ENCODE measurements at places on chromosomes 7 and 10. TPM values are rescaled to one million over a fixed set of nuclear protein-coding genes. Genes with fewer than 3 reads are reported as not detected.
A peak's percentile ranks its signal among the peaks of the same experiment; 100 is the strongest.

DNA sequence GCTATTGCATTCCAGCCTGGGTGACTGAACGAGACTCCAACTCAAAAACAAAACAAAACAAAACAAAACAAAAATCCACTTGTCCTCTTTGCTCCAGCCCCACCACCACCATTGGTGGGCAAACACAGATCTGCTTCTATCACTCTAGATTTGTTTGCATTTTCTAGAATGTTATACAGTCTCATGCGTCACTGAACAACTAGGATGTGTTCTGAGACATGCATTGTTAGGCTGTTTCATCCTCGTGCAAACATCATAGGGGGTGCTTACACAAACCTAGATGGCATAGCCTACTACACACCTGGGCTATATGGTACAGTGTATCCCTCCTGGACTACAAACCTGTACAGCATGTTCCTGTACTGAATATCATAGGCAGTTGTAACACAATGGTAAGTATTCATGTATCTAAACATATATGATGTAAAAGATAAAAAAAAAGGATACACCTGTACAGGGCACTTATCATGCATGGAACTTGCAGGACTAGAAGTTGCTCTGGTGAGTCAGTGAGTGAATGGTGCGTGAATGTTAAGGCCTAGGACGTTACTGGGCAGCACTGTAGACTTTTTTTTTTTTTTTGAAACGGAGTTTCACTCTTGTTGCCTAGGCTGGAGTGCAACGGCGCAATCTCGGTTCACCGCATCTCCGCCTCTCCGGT, 45.3 kb downstream of the BTBD16 start:
- no peak for DNase-seq

DNA sequence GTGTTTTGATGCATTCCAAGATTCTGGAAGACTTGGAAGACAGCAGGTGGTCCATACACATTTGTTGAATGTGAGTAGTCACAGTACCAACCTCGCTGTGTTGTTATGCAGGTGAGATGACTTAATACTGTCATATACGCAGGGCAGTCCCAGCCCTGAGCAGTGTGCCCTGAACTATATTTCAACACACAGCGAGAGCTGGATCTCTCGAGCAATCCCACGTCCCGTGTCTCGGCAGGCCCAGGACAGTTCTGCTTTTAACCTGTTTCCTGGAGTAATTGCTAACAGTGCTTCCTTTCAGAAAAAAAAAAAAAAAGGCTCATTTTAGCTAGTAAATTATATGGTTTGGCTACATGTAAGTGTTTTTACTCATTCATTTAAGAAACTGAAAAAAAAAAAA, 179.7 kb downstream of the PRKCQ start:
- DNase-seq, result no peak

GRCh38 chr7:27994639-27995038, 186.0 kb downstream of the JAZF1 start:
- DNase-seq, result peak; percentile 45

DNA sequence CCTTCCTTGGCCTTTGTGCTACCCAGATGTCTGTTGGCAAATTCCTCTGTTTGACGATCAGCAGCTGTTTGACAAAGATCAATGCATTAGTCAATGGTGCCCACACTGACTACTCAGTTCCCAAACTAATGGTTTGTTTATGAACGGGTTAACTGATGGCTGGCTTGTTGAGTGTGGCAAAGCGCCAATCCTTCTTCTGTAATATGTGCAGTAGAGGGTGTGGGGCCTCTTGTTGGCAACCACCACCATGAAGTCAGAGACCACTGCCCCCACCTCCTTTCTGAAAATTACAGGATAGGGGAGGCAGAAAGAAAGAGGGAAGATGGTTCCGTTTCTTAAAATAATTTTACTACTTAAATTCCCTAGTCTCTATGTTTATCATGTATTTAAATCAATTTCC, 2.6 kb upstream of the PLCE1 start:
- DNase-seq, result no peak

GRCh38 chr7:131015657-131015958, 281.6 kb upstream of the KLF14 start:
- DNase-seq, result no peak

ASAH2B gene
- total RNA-seq, result 0.37 TPM

OR2A7 gene
- 19.1 TPM for total RNA-seq

NPFFR1 gene
- total RNA-seq, result not detected

IL15RA gene
- 21.2 TPM for total RNA-seq

GRCh38 chr10:61406242-61406641, 46.9 kb downstream of the TMEM26 start:
- DNase-seq, result no peak

- no peak for DNase-seq
These were observed 431.1 kb upstream of the KLF6 start for GRCh38 chr10:4215963-4216575.

DNA sequence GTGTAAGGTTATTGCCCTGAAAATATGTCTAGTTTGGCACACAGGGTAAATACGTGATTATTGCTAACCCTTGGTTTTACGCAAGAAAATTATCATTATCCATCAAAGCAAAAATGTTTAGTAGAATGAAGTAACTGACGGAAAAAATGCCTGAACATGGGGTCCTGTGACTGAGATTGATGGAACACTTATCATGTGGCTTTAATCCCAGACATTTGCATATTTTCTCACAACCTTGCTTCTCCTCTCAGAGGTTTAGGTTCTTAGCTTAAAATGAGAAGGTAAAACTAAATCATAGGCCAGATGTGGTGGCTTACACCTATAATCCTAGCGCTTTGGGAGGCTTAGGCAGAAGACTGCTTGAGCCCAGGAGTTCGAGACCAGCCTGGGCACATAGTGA, 1010.7 kb downstream of the LRMDA start:
- DNase-seq, result no peak

DNA sequence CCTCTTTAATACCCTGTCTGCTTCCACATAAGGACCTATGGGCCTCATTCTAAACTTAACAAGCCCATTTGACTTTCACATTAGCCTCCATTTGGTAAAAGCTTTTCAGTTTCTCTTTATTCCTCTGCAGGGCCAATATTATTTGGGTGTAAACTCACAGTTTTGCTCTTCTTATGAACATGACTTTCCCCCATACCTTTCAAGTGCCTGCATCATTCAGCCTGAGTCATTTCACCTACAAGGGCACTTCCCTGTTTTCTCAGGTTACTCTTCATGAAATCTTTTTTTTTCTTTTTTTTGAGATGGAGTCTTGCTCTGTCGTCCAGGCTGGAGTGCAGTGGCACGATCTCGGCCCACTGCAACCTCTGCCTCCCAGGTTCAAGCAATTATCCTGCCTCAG, 1258.1 kb upstream of the CELF2 start:
- DNase-seq, result no peak

- no peak for DNase-seq
These were observed 108.5 kb downstream of the HBP1 start for GRCh38 chr7:107277331-107277730.

GRCh38 chr7:11182736-11183135, 209.1 kb downstream of the PHF14 start:
- DNase-seq, result no peak

DNA sequence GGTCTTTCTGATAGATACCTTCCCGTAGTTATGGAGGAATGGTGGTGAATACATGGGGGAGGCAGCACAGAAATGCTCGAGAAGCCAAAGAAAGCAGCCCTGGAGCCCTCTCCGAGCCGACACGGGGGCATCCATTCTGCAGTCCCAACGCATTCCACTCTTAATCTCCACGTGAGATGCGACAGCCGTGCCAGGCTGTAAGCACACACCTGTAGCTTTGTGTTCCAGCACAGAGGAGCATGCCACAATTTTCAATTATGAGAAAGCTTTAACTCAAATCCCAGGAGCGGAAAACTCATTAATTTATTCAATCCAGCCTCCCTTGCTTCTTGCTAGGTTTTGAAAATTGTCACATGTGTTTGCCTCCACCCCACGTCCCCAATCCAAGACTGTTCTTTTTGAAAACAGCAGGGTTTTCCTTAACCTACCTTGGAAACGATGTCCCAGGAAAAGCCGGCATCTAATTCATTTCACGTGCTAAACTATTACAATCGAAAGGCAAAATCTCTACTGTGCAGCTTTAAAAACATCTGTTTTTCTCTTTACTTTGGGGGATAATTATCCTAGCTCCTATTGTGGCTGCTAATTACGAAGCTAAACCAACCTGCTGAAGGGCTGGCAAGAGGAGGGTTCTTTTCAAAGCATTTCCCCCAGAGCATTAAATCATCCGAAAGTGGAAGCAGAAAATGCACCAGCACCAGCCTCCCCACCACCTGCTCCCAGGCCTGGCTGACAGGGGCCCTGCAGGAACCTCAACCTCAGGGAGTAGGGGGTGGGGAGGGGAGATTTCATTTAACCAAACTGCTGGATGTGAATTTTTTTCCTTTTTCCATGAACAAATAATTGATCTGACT, 56.0 kb upstream of the CHST15 start:
- DNase-seq, result peak; percentile 35

DNA sequence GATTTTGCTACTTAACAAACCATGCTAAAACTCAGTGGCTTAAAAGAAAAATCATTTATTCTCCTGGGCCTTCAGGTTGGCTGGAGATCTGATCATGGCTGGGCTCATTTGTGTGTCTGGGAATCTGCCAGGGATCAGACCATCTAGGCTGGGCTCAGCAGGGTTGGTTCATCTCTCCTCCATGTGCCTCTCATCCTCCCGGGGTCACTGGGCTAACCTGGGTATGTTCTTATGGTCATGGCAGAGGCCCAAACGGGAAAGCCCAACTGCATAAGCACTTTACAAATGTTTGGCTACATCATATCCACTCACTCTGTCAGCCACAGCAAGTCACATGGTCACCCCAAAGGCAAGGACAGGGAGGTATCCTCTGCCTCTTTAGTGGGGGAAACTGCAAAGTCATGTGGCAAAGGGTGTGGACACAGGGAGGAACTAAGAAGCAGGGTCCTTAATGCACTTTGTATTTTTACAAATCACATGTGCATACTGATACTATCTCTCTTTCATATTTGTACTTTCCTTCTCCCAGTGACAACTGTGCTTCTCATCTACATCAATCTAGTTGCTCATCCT, 231.4 kb downstream of the BUB3 start:
- DNase-seq, result no peak

- DNase-seq, result no peak
These were observed 59.6 kb upstream of the GNA12 start for GRCh38 chr7:2903682-2904162.

UTF1 gene
- total RNA-seq, result not detected

GRCh38 chr7:157139810-157140510, 1.2 kb downstream of the UBE3C start:
- DNase-seq, result no peak

PARP12 gene
- total RNA-seq, result 81.1 TPM

GRCh38 chr10:104072786-104073185, 12.9 kb downstream of the COL17A1 start:
- no peak for DNase-seq

- DNase-seq, result no peak
These were observed 5.8 kb upstream of the PPP3CB start for GRCh38 chr10:73501651-73502050.

- DNase-seq, result no peak
These were observed 278.9 kb downstream of the HPSE2 start for GRCh38 chr10:98956576-98957260.

DNA sequence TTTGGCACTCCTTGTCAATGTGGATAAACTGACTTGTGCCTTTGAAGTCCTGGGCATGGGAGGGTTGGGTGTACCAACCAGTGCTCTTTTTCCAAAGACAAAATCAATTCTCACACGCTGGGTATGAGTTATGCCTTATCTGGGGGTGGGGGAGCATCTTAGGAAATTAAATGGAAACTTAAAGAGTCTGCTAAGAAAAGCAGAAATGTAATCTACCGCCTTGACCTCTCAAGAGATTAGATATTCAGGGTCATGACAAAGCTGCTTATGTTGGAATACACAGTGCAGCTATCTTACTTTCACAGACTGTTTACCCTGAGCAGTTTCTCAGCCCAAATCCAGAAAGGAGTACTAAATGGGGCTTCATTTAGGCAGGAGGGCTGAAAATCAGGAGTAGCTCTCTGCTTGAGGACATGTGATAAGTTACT, 2.6 kb downstream of the MEST start:
- DNase-seq, result no peak

Data from transverse colon (tissue), 4 donors.